ENCODE measurements at places on chromosomes 11 and 22.

DNA sequence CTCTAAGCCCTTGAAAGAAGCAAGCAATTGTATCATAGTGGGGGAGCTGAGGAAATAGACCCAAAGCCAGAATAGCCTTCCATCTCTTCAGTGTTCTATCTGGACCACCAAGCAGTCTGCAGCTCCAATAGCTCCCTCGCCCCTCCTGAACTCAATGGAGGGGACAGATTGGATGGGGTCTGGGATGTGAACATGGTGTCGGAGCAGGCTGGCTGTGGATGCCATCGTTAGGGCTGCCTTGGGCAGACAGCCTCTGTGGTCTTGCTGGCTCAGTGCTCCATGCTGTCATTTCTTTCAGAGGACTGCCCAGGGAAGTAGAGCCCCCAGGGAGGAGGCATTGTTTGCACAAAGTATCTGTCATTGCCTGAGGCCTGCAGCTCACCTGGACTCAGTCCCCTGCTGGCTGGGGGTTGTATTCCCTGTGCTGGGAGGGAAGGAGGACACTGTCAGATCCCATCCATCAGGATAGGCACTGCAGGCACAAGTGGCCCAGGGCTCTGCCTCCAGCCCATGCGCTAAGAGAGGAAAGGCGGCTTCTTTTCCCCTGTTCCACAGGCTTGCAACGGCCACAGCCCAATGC, 537.7 kb downstream of the BUD13 start:
- no peak for DNase-seq

DNA sequence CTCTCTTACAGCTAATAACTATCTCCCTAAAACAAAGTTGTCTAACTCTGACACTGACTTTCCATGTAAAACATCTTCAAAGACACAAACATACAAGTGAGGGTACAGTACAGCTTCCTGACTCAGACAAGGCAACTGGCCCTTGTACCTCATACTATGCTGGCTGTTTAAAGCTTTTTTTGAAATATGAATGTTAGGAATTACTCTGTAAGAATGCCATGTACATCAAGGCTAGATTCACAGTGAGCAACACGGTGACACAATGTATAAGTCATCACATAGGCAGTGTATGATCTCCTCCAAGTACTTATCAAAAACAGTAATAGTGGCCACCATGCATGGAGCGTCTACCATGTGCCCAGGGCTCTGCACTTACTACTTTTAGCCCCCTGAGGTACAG, 28.6 kb downstream of the ALG8 start:
- no peak for DNase-seq

DNA sequence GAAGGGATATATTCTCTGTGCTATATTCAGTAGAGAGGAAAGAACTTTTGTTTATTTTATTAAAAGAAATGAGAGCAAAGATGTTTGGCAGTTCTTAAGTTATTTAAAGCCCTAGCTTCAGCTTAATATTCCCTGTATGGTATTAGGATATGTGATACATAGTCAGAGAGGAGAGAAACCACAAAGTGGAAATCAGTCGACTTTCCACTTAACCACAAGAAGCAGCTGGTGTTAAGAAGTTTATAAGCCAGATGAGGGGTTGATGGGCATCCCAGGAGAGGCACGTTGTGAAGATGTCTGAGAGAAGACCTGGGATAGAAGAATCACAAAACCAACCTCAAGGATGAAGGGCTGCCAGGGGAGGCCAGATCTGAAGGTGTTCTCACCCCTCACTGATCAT, 23.3 kb upstream of the PHF21B start:
- DNase-seq: no peak

DNA sequence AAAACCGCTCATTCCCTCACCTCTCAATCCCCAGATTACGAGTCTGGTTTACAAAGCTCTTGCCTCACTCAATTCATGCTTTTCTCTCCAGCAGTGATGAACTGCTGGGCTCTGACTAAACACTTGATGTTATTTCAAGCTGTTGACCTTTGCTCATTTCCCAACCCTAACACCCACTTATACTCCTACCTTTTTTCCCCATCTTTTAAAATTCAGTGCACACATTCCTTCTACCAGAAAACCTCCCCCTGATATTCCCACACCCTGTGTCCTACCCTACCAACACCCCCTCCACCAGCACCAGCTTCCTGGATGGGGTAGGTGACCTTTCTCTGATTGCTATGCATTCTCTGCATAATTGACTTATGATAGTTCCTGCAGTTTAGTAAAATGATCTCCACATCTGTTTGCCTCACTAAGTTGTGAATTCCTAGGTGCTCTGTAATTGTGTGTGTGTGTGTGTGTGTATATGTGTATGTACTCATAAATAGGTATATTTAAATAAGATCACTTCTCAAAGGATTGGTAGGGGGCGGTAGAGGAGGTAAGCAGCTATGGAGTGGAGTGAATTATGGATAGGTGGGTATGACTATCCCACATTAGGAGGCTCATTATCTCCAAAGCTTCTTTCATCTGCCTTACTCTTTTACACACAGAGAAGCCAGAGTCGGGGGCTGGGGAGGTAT, 842 bp downstream of the HEPACAM start:
- DNase-seq: no peak

DNA sequence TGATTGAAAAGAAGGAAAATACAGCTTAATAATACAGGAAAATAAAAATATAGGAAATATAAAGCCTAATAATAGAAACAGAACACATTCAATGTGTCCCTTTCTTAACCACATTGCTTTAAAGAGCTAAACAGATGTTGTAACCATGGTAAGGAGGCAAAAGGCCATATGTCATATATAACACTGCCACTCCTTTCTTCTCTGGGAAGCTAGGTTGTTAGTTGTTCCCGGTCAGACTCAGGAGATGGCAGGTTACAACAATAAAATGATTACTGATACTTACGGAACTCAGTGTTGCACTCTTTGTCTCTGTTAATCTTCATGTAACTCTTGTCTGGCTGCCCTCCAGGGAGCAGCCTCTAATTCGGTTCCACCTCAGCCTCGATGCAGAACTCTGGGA, 134.7 kb upstream of the PGR start:
- DNase-seq: no peak

GRCh38 chr11:94746721-94747120, 21.4 kb upstream of the AMOTL1 start:
- DNase-seq: no peak

DNA sequence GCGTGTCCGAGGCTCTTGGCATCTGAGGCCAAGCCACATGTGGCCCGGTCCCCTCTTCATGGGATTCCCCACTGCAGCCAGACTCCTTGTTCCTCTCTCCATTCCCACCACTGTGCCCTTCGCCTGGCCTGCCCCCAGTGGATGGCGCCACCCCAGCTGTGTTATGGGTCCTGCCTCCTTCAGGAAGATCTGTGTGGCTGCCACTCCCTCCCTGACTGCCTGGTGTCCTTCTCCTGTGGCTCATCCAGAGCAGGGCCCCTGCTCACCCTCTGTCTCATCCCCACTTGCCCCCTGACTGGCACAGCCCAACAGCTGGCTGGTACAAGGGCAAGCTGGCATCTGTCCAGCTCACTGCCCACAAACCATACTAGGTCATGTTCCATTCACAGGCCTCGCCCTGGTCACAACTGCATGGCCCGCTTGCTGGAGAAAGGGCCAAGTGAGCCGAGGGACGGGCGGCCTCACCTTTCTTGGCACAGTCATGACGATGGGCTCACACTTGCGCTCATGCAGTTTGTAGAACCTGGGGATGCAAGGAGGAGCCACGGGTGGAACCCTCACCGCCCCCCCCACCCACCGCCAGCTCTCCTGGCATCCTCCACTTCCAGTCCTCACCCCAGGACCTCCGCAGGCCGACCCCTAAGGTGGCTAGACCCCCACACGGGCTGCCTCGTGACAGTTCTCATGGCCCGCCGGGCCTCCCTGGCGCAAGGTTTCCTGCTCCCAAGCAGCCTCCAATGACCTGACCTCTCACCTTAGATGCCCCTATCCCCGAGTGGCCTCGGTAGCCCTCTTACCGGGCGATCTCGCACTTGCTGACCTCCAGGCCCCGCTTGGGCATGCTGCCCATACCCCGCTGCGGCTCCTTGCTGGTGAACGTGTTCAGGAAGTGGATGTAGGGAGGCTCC, 2.1 kb upstream of the PTPRCAP start:
- no peak for DNase-seq

- DNase-seq: no peak
These were observed 1.1 kb upstream of the SUN2 start for GRCh38 chr22:38756711-38757463.

GRCh38 chr11:17277024-17277584, 565 bp downstream of the NUCB2 start:
- DNase-seq: peak; percentile 50
